Thymus (tissue), 14 donors: ENCODE measurements at places on chromosomes 13 and 19. TPM values are rescaled to one million over a fixed set of nuclear protein-coding genes. Genes with fewer than 3 reads are reported as not detected.

The THSD1 gene
- total RNA-seq, result 2.9 TPM

GRCh38 chr19:40633207-40633606, 32.0 kb downstream of the LTBP4 start:
- peaks cover 2% of the 10 kb centered on the region for H3K27me3 ChIP-seq
- DNase-seq, result no peak
- H3K36me3 ChIP-seq, result no peaks in the 10 kb centered on the region
- H3K4me1 ChIP-seq, result peaks cover 2% of the 10 kb centered on the region
- no peak overlapping the region for H3K4me3 ChIP-seq
- no peak overlapping the region for H3K27ac ChIP-seq

DNA sequence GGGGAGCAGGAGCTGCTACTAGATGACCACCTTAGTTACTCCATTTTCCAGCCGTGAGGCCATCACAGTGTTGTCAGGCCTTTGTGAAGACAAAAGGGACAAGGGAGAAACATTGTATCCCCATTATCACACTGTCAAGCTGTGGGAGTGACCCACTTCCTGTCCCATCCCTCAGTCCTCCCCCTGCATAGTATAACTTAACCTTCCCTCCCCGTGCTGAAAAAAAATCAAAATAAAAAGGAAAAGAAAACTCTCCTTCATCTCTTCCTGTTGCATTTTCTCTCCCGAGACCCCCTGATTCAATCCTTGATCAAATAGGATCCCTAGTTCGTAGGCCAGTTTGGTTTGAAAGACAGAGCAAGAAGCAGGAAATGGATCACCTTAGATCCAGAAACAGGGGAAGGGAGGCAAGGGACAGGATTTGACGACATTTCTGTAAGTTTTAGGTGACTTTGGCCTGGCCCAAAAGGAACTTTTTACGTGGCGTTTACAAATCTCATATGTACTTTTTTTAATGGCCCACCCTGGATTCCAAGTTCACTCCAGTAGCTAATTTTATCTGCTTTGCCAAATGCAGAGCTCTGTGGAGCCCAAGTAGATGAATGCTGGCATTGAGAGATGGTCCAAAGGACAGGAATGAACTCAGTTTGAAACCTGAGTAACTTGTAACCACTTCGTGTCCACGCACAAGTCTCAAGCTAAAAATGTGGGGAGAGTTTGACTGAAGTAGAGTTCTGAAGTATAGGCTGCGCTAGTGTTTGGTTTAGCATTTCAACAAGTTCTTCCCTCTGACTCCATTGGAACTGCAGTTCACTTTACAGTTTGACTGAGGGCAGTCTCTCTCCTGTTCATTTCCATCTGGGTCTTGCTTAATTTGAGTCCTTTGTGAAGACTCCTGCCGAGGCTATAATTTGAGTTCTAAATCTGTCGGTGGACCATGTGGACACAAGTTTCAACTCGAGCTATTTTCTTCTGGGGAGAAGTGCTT, 16.6 kb upstream of the GATAD2A start:
- peaks cover 39% of the 10 kb centered on the region for H3K4me1 ChIP-seq
- H3K4me3 ChIP-seq, result no peak overlapping the region
- H3K27me3 ChIP-seq, result no peaks in the 10 kb centered on the region

DNA sequence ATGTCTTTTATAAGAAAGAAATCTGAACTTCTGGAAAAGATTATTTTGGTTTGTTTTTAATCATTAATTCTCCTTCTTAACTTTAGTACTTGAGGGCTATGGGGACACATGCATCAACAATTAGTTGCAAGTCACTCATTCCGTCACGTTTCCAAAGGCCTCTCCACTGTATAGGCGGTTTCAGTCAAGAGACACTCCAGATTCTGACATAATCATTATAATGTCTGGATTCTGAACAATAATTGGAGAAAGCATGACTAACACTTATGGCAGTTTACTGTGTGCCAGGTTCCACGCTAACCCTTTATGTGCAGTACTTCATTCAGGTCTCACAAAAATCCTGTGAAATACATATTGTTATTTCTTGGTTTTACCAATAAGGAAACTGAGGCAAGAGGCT, 71.9 kb downstream of the TNFRSF19 start:
- H3K27me3 ChIP-seq, result no peaks in the 10 kb centered on the region
- DNase-seq, result no peak
- H3K36me3 ChIP-seq, result no peaks in the 10 kb centered on the region
- no peaks in the 10 kb centered on the region for H3K4me1 ChIP-seq
- H3K27ac ChIP-seq, result no peak overlapping the region
- no peak overlapping the region for H3K4me3 ChIP-seq

- peaks cover 6% of the 10 kb centered on the region for H3K36me3 ChIP-seq
- peaks cover 19% of the 10 kb centered on the region for H3K4me1 ChIP-seq
- H3K27ac ChIP-seq, result no peak overlapping the region
- peaks cover 13% of the 10 kb centered on the region for H3K27me3 ChIP-seq
- DNase-seq, result no peak
Measured at GRCh38 chr13:109782066-109782822, 4.1 kb downstream of the IRS2 start.

DNA sequence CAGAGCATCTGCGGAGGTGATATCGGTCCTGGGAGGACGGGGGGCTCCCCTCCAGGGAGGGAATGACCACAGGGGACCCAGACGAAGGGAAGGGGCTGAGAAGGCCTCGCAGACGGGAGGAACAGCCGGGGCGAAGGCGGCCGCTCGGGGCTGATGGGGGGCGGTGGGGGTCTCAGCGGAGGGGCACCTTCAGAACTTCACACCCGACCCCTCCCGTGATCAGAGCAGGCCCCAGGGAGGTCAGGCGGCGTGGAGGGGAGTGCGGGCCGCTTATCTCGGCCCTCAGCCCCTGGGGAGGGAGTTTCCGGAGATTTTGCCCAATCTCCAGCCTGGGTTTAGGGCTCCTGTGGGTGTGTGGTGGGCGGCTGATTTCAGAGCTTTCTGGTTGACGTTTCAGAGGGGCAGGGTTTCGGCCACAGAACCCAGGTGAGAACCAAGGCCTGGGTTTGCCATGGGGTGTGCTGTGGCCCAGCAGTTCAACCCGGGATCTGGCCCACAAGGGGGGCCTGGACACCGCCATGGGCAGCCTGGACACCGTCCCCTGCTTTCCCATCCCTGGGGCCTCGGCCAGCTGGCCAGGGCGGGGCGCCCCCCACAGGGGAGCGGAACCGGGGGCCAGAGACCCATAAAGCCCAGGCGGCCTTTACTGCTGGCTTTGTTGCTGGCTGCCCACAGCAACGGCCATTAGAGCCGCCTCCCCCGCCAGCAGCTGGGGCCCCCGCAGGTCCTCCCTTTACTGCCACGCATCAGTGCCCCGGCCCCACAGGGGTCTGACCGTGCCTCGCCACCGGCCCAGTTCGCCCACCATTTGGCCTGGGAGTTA, 29.0 kb downstream of the ARID3A start:
- DNase-seq, result no peak
- H3K36me3 ChIP-seq, result peaks cover 4% of the 10 kb centered on the region
- no peak overlapping the region for H3K27ac ChIP-seq
- H3K27me3 ChIP-seq, result no peaks in the 10 kb centered on the region
- H3K4me3 ChIP-seq, result no peak overlapping the region
- peaks cover 24% of the 10 kb centered on the region for H3K4me1 ChIP-seq

DNA sequence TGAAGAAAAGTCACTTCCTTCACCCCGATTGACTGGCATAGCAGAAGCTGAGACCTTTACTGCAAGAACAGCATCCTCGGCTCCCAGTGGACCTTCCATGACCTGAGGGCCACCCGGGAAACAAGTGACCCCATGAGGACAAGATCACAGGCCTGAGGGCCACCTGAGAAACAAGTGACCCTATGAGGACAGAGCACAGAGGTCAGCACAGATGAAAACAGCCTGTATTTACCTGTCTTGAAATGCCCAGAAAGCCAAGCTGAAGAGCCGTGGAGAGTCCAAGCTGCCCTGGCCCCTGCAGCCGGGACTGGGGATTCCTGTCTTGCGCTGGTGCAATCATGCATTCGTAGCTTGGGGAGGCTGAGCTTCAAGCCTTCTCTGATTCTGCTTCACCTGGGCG, 114.2 kb upstream of the SPACA7 start:
- no peak overlapping the region for H3K4me3 ChIP-seq
- H3K4me1 ChIP-seq, result no peaks in the 10 kb centered on the region
- no peak for DNase-seq
- no peaks in the 10 kb centered on the region for H3K27me3 ChIP-seq
- H3K27ac ChIP-seq, result no peak overlapping the region

- DNase-seq, result no peak
- no peaks in the 10 kb centered on the region for H3K27me3 ChIP-seq
- no peak overlapping the region for H3K4me3 ChIP-seq
- H3K36me3 ChIP-seq, result no peaks in the 10 kb centered on the region
Measured at GRCh38 chr19:29687244-29687896, 22.1 kb downstream of the PLEKHF1 start.
